NCI-H1694 treated with DMSO at 0.1 percent for 48 hours (cell line): ENCODE measurements at places on chromosomes 16 and 17.

DNA sequence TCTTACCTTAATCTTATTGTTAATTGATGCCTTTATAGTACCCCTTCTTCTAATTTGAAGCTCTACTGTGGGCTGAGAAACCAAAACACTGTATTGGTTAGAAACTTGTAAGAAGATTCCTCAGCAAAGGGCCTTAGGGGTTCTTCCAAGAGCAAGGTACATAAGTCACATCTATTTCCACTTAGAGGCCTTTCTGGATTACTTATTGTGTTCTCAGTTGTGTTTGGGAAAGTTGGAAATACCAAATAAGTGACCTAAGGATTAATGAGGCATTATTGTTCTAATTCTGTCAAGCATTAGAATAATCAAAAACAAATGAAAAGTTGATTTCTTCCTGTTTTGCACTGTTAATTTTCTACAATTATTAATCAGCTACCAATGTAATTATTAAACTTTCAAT, 85.8 kb downstream of the SKAP1 start:
- no peak for DNase-seq

- no peak for DNase-seq
These were observed 607.2 kb downstream of the MAF start for GRCh38 chr16:78993346-78993745.

- DNase-seq = peak; percentile 97
These were observed 187.5 kb upstream of the RPL38 start for GRCh38 chr17:74015990-74016389.

DNA sequence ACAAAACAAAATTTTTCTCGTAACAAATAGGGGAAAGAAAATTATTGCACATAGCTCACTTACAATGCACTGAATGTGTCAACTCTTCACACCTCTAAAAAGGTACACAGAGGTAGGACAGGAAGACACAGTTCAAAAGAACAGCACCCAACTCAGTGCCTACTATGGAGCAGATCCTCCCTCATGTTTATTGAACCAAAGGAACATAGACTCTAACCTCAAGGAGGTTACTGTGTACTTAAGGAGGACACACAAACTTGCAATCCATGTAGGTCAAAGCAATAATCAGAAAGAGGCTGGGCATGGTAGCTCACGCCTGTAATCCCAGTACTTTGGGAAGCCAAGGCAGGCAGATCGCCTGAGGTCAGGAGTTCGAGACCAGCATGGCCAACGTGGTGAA, 50.3 kb downstream of the SLC39A11 start:
- DNase-seq = no peak

- no peak for DNase-seq
These were observed 17.4 kb downstream of the CRK start for GRCh38 chr17:1438593-1439083.

DNA sequence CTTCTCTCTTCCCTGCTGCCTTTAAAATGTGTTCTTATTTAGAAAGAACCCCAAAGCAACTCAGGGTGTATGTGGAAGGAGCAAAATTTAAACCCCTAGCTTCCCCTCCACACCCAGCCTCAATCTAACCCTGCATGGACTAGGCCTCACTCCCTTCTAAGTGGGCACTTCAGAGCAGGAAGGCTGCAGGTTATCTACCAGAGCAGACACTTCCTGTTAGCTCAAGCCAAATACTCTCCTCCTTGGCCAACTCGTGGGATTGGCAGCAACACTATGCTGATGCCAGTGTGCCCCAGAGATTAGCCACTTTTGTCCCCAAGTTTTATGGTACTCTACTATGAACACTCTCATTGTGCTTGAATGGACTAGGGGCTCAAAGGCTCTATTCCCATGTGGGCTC, 35.6 kb downstream of the CCDC42 start:
- DNase-seq = no peak

DNA sequence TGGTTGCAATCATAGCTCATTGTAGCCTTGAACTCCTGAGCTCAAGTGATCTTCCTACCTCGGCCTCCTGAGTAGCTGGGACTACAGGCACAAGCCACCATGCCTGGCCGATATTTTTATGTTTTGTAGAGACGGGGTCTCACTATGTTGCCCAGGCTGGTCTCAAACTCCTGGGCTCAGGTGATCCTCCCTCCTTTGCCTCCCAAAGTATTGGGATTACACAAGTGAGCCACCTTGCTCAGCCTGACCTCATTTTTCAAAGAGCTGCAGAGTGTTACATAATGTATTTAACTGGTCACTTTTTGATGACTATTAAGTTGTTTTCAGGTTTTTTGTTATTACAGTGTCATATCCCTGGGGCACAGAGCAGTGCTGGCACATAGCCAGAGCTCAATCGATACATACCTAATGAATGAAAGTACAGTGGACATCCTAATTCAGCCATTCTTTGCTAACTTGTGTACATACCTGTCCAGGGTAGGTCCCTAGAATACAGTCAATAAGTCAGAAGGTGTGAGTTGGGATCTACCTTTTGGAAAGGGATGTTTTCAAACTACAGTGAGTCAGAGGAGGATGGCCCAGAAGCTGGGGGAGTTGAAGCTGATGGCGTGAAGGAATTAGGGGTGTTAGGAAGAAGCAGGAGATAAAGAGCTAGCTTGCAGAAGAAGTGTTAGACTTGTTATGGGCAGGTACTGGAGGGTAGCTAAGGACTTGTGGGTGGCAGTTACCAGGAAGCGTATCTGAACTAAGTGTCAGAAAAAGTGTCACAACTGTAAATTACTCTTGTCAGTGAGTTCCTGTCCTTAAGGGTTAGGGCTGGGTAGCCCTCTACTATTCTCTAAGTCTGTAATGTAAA, 20.1 kb upstream of the CYLD start:
- DNase-seq = no peak

GRCh38 chr17:8608001-8608400, 22.5 kb downstream of the MYH10 start:
- DNase-seq = no peak

DNA sequence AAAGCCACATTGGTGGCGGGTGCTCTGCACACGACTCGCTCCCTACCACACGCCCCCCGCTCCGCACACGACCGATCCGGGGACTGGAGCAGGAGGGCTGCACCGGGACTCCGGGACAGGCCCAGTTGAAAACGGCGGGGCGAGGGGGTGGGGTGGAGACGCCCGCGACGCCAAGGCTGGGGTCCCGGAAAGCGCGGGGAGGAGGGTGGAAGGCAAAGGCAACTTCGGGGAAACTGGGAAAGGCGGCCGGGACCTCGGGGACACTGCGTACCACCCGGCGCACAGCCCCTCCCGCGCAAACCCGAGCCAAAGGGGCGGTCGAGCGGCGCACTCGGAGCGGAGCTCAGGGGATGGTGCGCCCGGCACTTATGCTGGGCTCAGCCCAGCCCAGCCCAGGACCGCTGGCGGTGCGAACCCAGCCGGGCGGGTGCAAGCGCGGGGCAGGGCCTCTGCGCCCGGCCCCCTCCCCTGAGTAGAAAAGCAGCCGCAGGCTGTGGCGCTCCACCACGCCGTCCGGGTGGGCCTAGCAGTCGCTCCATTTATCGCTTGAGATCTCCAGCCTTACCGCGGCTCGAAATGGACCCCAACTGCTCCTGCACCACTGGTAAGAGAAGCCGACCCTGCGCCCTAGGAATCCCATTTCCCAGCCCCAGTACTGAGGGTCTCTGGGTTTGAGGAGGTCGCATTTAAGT, at the start of gene MT1M:
Gene MT1M (plus strand): TSS at position 504 of the 692 bp plus-strand sequence. CDS start 73 bp downstream, at position 577.
- no peak for DNase-seq

DNA sequence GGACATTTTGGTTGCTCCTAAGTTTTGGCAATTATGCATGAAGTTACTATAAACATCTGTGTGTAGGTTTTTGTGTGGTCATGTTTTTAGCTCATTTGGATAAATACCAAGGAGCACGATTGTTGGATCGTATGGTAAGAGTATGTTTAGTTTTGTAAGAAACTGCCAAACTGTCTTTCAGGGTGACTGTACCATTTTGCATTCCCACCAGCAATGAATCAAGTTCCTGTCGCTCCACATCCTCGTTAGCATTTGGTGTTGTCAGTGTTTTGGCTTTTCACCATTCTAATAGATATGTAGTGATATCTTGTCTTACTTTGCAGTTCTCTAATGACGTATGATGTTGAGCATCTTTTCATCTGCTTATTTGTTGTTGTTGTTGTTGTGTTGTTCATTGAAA, 20.2 kb downstream of the TENT4B start:
- DNase-seq = no peak

DNA sequence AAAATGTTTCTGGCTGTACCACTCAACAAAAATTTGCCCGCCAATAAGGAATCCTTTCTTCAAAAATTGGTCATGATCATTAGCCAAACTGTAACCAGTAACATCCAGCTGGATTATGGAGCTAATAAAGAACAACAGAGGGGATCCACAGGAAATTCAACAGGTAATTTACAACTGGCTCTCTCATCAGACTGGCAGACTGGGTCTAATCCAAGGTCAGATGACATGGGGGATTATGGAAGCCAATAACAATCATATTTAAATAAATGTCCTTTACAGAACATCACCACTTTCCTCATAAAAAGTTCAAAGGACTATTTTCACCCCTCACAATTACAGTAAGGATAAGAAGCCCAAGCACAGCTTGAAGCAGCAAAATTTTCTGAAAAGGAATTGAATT, 66.4 kb downstream of the KANSL1 start:
- no peak for DNase-seq

GRCh38 chr16:89123001-89123830, 29.6 kb downstream of the ACSF3 start:
- no peak for DNase-seq
